ENCODE measurements at places on chromosomes 6 and 20.

GRCh38 chr6:29702519-29703103 lies 20.6 kb upstream of the HLA-F start:
- peak; percentile 65 for DNase-seq

DNA sequence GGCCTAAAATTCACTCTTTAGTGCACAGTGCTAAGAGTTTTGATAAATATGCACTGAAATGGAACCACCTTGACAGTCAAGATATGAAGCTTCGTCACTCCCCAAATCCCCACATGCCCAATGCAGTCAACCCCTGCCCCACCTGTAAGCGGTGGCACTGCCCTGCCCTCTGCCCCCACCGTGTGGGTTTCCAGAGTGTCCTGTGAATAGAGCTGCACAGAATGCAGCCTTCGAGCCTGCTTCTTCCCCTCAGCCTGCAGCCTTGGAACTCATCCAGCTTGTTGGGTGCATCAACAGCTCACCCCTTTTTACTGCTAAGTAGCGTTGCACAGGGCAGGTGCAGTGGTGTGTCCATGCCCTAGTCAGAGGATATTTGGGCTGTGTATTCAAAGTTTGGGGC lies 216.3 kb downstream of the SYNDIG1 start:
- no peak for DNase-seq

DNA sequence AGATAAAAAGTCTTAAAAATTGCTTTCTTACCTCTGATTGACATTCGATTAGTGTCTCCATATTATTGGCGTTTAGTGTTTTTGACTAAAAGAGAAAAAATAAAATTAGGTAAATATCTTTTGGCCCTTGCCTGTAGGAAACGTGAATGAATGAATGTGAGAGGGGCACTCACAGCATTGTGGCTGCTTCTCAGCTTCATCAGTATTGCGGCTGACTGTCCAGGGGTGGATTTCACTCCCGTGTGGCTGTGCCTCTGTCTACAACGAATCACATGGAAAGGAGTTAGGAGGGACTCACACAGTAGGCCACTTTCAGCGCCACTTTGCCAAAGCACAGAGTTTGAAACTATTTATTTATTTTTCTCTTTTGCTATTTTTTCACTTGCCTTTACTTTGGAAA lies 844 bp downstream of the TAGAP start:
- no peak for DNase-seq

GRCh38 chr6:53014744-53015143 lies 19.7 kb upstream of the GSTA4 start:
- no peak for DNase-seq

DNA sequence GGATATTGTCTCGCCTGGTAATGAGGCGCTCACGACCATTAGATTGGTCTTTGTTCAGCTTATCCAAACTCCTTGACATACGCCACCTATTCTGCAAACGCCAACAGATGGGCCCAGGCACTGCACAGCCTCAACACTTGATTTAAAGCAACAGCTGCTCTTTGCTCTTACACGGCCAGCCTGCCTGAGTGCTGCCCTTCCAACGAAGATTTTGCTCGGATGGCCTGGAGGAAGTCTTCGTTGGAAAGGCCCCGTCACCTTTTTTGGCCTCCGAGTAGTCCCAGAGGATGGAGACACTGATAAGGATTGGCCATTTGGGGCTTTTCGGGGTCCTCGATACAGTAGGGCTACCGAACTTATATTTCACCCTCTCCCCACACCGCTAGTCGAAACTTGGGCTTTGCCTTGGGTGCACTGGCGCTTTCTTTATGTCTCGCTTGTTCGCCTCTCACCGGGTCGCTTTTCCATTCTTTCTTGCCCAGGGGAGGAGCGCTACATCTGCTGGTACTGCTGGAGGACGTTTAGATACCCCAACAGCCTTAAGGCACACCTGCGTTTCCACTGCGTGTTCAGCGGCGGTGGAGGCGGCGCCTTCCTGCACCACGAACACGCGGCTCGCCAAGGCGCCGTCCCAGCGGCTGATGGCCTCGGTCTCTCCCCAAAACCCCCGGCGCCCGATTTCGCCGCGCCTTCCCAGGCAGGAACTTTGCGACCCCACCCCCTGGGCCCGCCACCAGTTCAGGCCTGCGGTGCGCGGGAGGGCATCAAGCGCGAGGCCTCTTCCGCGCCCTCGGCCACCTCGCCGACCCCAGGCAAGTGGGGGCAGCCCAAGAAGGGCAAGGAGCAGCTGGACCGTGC lies 6.1 kb downstream of the PRDM13 start:
- no peak for DNase-seq

GRCh38 chr20:61385731-61386130 lies 133.7 kb downstream of the CDH4 start:
- no peak for DNase-seq

- no peak for DNase-seq
These were observed 524.3 kb downstream of the EYS start for GRCh38 chr6:65182681-65183080.

DNA sequence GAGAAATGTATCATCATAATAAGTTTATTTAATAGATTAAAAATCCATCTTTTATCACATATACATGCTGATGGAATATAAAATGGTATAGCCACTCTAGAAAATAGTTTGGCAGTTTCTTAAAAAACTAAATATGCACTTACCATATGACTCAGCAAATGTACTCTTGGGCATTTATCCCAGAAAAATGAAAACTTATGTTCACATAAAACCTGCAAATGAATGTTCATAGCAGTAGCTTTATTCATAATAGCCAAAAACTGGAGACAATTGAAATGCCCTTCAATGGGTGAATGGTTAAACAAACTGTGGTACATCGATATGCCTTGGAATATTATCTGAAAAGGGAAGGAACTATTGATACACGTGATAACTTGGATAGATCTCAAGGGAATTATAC lies 6.4 kb upstream of the NCOA7 start:
- DNase-seq, result no peak

GRCh38 chr20:58145506-58146080 lies 82.9 kb downstream of the ANKRD60 start:
- DNase-seq, result no peak

DNA sequence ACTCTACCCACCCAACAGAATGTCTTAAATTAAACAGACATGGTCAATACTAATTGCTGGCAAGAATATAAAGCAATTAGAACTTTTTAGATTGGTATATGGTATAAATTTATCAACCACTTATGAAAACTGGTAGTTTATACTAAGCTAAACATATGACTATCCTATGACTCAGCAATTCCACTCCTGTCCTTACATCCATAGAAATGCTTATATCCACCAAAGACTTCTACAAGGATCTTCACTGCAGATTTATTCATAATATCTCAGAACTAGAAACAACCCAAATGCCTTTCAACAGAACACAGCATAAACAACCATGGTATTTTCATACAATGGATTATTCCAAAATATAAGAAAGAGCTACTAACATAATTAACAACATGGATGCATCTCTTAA lies 4.6 kb downstream of the ZNF184 start:
- DNase-seq, result no peak

DNA sequence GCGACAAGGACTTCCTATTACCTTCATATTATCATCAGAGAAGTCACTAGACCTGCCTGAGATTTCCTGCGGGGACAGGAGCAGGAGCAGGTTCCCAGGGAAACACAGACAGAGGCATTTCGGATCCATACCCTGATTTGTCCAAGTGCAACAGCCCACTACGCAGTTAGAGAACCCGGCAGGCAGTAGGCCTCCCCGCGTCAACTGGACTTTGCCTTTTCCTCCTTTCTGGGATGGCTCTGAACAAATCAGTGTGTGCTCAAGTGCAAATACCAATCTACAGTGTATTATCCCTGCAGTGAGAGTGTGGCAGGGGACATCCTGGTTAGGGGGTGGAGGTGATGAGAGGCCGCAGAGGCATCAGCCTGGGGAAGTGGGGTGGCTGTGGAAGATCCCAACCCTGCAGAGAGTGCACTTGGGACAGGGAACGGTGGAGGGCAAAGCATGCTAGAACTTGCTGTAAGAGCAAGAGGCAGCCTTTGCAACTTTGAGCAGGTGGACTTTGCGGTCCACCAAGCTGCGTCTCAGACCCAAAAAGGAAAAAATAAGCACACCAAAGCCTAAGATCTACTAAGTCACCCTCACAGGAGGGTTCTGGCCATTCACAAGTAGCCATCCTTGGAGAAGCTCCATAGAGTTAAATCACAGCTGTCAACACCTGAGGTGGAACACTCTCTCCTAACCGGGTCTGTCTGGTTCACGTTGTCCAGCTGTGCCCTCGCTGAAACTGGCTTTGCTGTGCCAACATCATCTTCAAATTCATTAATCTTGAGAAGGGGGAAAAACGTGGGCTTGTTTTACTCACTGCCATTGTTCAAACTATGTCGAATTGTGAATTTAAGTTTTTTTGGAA lies 159.1 kb downstream of the ZDHHC14 start:
- DNase-seq, result no peak

DNA sequence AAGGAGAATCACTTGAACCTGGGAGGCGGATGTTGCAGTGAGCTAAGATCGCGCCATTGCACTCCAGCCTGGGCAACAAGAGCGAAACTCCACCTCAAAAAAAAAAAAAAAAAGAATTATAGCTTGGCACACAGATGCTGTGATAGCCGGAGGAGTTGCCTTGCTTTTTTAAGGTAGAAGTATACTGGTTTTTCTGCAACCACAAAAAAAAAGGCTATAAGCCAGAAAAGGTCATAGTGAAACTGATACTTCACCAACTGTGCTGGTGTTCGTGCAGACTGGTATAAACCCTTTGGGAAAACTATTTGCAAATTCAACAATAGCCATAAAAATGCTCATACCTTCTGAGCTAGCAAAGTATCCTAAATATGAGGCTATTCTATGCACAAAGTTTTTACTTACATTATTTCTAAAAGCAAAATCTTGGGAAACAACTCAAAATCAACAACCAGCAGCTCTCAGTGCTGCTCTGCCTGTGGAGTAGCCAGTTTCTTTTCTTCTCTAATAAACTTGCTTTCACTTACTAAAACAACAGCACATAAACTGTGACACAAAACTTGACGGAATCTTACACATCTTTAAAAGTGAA lies 44.0 kb downstream of the B4GALT5 start:
- no peak for DNase-seq

- DNase-seq, result no peak
These were observed 72.0 kb downstream of the REV3L start for GRCh38 chr6:111411046-111411445.

GRCh38 chr6:160871320-160871719 lies 120.2 kb upstream of the MAP3K4 start:
- DNase-seq, result no peak

- no peak for DNase-seq
These were observed 291.9 kb downstream of the PLCB1 start for GRCh38 chr20:8424010-8424409.

GRCh38 chr20:4076033-4076432 lies 60.7 kb upstream of the RNF24 start:
- no peak for DNase-seq

DNA sequence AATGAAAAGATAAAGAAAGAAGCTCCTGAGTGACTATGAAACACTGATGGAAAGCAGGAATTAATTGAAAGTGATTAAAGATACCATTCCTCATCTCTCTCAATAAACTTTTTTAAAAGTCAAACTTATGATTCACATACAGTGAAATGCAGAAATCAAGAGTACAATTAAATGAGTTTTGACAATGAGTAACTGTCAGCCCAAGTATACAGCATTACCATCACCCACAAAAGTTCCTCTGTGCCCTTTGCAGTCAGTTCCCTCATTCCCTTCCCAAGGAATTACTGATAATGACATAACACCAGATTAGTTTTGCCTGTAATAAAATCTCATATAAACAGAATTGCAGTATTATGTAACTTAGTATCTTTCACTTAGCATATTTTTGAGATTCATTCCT lies 44.5 kb downstream of the ATG5 start:
- no peak for DNase-seq

GRCh38 chr6:35737413-35738211 lies 780 bp downstream of the ARMC12 start:
- no peak for DNase-seq

GRCh38 chr6:29447670-29448069 lies 8.6 kb downstream of the OR10C1 start:
- no peak for DNase-seq

GRCh38 chr20:24379484-24379927 lies 89.9 kb upstream of the SYNDIG1 start:
- no peak for DNase-seq

GRCh38 chr6:3575701-3576100 lies 118.9 kb upstream of the SLC22A23 start:
- no peak for DNase-seq

- DNase-seq, result no peak
These were observed 67.8 kb upstream of the CITED2 start for GRCh38 chr6:139442188-139442671.
